ENCODE measurements at places on chromosomes 3 and 15. TPM values are rescaled to one million over a fixed set of nuclear protein-coding genes. Genes with fewer than 3 reads are reported as not detected.

The SEMA3F gene
- total RNA-seq: 36.7 TPM

DNA sequence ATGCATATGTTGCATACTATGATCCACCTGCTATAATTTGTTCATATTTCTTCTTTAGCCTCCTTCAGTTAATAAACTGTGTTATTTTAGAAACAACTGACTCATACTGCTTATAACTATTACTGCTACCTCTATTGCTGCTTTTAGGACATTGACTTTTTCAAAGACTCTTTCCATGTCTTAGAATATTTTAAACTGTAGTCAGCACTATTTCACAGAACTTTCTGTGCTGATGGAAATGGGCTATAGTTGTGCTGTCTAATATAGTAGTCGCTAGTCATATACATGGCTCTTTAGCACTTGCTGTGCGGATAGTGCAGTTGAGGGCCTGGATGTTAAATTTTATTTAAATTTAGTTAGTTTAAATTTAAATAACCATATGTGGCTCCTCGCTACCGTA, 55.6 kb downstream of the NEK11 start:
- DNase-seq: no peak
- H3K27me3 ChIP-seq: no peaks in the 10 kb centered on the region
- H3K4me3 ChIP-seq: no peak overlapping the region
- no peaks in the 10 kb centered on the region for H3K36me3 ChIP-seq
- H3K27ac ChIP-seq: no peak overlapping the region

DNA sequence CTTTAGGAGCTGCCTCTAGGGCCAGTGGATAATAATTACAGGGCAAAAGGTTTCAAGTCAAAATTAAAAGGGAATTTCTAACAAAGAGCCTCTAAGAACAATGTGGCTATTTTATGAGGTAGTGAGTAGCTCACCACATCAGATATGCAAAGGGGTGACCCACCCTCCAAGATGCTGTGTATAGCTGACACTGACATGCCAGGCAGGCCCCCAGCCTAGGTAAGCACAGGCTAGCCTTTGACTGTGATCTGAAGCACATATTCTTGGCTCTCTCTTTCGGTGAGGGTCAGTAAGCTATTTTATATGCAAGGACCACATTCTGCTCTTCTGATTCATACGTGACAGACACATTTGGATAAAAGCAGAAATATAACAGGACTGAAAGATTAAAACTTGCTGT, 2.8 kb upstream of the THSD4 start:
- no peaks in the 10 kb centered on the region for H3K36me3 ChIP-seq
- H3K4me1 ChIP-seq: peaks cover 26% of the 10 kb centered on the region
- DNase-seq: no peak

GRCh38 chr3:122880624-122881023, 85.8 kb downstream of the SLC49A4 start:
- no peaks in the 10 kb centered on the region for H3K4me1 ChIP-seq
- peaks cover 10% of the 10 kb centered on the region for H3K36me3 ChIP-seq
- no peaks in the 10 kb centered on the region for H3K27me3 ChIP-seq

- H3K36me3 ChIP-seq: peaks cover 6% of the 10 kb centered on the region
- peak overlapping the region; percentile 99 for H3K27ac ChIP-seq
- peaks cover 24% of the 10 kb centered on the region for H3K4me1 ChIP-seq
- no peak for DNase-seq
- peak overlapping the region; percentile 90 for H3K4me3 ChIP-seq
Measured at GRCh38 chr3:49673121-49673714, 933 bp upstream of the APEH start.

The PPP2R3A gene
- 14.8 TPM for total RNA-seq

The RBM5 gene
- total RNA-seq: 119 TPM

The KIF7 gene
- total RNA-seq: 13.9 TPM

DNA sequence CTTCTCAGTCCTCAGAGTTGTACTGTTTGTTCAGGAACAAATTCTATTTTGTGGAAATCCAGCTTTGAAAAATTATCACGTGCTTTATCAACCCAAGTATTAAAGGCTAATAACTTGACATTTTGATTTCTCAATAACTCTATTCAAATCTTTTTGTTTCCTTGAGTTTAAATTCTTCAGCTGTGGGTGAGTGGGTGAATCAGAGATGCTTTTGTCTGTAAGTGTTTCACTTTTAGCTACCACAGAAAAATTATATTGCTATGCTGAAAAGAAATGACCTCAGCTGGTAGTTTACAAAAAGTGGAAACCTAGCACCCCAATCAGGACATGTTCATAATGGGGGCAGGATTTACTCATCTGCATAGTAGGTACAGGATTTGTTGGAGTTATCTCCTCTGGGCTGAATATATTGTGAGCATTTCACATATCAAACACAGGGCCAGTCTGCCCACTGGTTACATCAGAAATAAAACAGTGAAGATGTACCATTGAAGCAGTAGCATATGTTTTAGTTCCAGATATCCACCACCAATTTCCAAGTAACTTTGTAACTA, 30.5 kb downstream of the MINDY4B start:
- peaks cover 11% of the 10 kb centered on the region for H3K4me1 ChIP-seq
- peak overlapping the region; percentile 27 for H3K27ac ChIP-seq
- no peak overlapping the region for H3K4me3 ChIP-seq
- no peaks in the 10 kb centered on the region for H3K36me3 ChIP-seq

GRCh38 chr3:100129941-100130340, 15.6 kb upstream of the FILIP1L start:
- no peak for DNase-seq
- H3K27ac ChIP-seq: no peak overlapping the region
- H3K36me3 ChIP-seq: no peaks in the 10 kb centered on the region
- H3K4me3 ChIP-seq: no peak overlapping the region
- peaks cover 13% of the 10 kb centered on the region for H3K4me1 ChIP-seq

The VPS39 gene
- total RNA-seq: 53.5 TPM

The POU1F1 gene
- not detected for total RNA-seq

- DNase-seq: no peak
- no peak overlapping the region for H3K4me3 ChIP-seq
- peak overlapping the region; percentile 24 for H3K27ac ChIP-seq
- no peaks in the 10 kb centered on the region for H3K27me3 ChIP-seq
Measured at GRCh38 chr3:171480526-171480925, 20.3 kb upstream of the TNIK start.

DNA sequence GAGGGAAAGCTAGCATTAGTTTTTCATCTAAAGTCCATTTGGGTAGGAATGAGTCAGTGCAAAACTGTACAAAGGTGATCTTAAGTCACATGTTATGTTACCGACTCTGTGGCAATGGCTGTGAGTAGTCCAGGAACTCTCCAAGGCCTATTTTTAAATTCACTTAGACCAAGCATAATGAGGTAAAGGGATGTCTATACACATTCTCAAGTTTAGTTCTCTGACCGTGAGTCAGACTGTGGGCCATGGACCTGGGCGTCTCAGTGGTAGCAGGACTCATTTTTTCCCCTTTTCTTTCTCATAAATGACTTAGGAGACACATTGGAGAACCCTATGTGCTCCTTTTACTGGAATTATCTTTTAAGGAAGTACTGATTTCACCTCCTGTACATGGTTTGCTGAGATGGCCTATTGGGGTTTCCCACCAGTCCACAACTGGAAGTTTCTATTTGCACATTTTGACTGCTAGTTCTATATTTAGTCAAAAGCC, 488.7 kb upstream of the TPRG1 start:
- no peaks in the 10 kb centered on the region for H3K36me3 ChIP-seq
- peak overlapping the region; percentile 75 for H3K27ac ChIP-seq
- DNase-seq: no peak
- H3K4me1 ChIP-seq: peaks cover 78% of the 10 kb centered on the region
- no peaks in the 10 kb centered on the region for H3K27me3 ChIP-seq

GRCh38 chr3:33646406-33646805, 71.6 kb downstream of the CLASP2 start:
- H3K36me3 ChIP-seq: no peaks in the 10 kb centered on the region
- peaks cover 9% of the 10 kb centered on the region for H3K4me1 ChIP-seq
- no peak for DNase-seq
- H3K27me3 ChIP-seq: no peaks in the 10 kb centered on the region
- H3K4me3 ChIP-seq: no peak overlapping the region

- no peaks in the 10 kb centered on the region for H3K4me1 ChIP-seq
- peaks cover 3% of the 10 kb centered on the region for H3K36me3 ChIP-seq
- no peak overlapping the region for H3K4me3 ChIP-seq
- DNase-seq: no peak
- no peak overlapping the region for H3K27ac ChIP-seq
Measured at GRCh38 chr15:77650265-77650664, 17.6 kb upstream of the LINGO1 start.

- peak overlapping the region; percentile 11 for H3K4me3 ChIP-seq
- no peaks in the 10 kb centered on the region for H3K27me3 ChIP-seq
- no peak overlapping the region for H3K27ac ChIP-seq
- DNase-seq: no peak
Measured at GRCh38 chr3:148203297-148204010, 494.2 kb upstream of the AGTR1 start.

The FANCD2OS gene
- total RNA-seq: not detected

Data from chondrocyte (in vitro differentiated cells).